Activated CD4-positive, alpha-beta T cell treated with anti-CD3 and anti-CD28 coated beads, Interleukin-2, amount 10 ng/mL, durations not matched to agents 7 days and 5 days (primary cell): ENCODE measurements at places on chromosomes 7 and 10. TPM values are rescaled to one million over a fixed set of nuclear protein-coding genes. Genes with fewer than 3 reads are reported as not detected.

The ACSL5 gene
- 57.8 TPM for total RNA-seq

The CDC14C gene
- total RNA-seq: not detected

The FRAT1 gene
- 5.8 TPM for total RNA-seq

The MLXIPL gene
- total RNA-seq: not detected

The CPA4 gene
- not detected for total RNA-seq

The RASA4B gene
- 26.9 TPM for total RNA-seq

The FBXO24 gene
- total RNA-seq: 1.5 TPM

The SEC61A2 gene
- total RNA-seq: 7.9 TPM

The IFIT2 gene
- 9.9 TPM for total RNA-seq

The HGF gene
- total RNA-seq: not detected

The PDSS1 gene
- total RNA-seq: 17.6 TPM

The PRF1 gene
- total RNA-seq: 99.9 TPM

The AKR1C8 gene
- 0.27 TPM for total RNA-seq

The AZGP1 gene
- not detected for total RNA-seq

The CHN2 gene
- 3.6 TPM for total RNA-seq

The SPDYE8 gene
- total RNA-seq: not detected

The MNX1 gene
- total RNA-seq: not detected

The SEMA3E gene
- total RNA-seq: not detected

The FKBP6 gene
- total RNA-seq: not detected

The C10orf53 gene
- not detected for total RNA-seq
